MM.1S (cell line): ENCODE measurements at places on chromosomes 3 and 15.

DNA sequence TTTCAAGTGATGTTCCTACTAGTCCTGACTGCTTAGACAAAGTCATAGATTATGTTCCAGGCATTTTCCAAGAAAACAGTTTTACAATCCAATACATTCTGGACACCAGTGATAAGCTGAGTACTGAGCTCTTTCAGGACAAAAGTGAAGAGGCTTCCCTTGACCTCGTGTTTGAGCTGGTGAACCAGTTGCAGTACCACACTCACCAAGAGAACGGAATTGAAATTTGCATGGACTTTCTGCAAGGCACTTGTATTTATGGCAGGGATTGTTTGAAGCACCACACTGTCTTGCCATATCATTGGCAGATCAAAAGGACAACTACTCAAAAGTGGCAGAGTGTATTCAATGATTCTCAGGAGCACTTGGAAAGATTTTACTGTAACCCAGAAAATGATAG lies 3.8 kb downstream of the TIPARP start:
- no peak for DNase-seq

DNA sequence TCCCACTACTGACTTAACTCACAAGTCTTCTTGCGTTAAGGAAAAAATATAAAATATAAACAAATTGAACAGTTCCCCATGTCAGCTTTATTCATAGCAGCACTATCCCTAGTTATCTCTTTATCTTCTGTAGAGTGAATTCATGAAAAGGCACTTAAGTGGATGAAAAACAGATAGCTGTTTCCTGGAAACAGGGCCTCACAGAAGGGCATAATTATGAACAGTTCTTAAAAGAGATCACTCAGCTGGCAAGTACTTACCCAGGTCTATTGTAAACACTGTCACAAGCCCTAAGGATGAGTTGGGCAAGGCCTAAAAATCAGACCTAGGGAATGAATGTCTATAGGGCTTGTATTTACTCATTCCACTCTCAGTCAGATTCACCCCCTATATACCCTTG lies 10.7 kb downstream of the MB21D2 start:
- DNase-seq: no peak

DNA sequence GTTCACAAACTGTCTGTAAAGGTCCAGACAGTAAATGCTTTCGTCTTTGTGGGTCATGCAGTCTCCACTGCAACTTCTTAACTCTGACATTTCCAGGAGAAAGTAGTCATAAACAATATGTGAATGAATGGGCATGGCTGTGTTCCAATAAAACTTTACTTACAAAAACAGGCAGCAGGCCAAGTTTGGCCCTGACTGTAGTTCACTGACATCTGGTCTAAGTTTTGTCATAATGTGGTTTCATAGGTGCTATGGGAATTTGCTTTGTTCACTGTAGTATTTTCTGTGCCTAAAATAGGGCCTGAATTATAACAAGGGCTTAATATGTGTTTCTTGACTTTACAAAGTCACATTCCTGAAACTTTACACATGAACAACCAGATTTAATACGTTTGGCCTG lies 186.0 kb upstream of the KBTBD8 start:
- peak; percentile 46 for DNase-seq

DNA sequence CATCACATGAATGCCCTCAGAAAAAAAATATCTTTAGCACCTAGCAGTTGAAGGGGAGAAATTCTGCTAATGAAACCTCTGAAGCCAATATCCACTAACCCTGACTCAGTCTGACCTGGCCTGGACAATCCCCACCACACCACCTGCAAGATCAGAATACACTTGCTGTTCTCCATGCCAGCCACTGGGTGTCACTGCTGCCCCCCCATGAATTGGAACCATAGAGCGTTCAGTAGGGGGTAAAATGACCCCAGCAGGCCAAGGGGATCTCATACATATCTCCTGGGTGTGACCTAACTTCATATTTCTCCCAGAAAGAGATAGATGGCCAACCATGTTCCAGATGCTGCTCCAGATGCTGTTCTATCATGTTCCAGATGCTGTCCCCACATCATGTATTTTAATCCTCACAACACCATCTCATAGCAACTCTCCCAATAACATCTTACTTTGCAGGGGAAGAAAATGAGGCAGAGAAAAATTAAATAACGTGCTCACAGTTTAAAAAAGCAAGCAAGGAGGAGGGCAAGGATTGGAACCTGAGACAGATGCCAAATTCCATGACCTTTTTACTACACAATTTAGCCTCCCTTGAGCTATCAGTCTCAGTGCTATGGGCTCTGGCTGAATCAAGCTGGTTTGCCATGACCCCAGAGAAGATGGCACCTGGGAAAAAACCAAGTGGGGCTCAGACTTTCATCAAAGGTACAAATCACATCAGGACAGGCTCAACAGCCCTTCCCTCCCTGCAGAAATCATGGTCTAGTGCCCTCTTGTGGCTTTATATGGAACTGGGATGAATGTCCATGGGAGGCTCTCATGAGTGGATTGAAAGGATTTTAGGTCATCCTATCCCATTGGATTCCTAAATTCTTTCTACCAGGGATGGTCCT lies 12.4 kb downstream of the NTRK3 start:
- peak; percentile 34 for DNase-seq

DNA sequence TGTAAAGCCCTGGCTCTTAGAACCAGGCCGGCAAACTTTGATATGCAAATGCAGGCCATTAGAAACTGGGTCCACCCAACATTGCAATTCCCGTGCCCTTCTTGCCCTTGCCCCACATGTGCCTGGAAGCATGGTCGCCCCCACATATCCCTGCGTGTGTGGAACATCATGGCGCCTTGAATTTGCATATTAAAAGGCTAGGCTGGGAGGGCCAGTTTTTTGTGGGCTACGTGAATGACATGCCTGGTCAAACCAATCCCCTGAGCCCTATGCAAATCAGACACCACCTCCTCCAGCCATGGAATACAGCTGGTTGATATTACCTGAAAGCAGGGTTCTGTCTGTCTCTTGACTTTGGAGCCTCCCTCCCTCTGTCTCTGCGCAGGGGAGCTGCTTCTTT lies 58.7 kb upstream of the ARHGEF26 start:
- no peak for DNase-seq

GRCh38 chr15:77393471-77393840 lies 26.4 kb downstream of the PEAK1 start:
- no peak for DNase-seq

GRCh38 chr3:159950156-159950898 lies 38.3 kb upstream of the IL12A start:
- DNase-seq: no peak

GRCh38 chr3:131602011-131602779 lies 99.4 kb upstream of the MRPL3 start:
- DNase-seq: no peak

DNA sequence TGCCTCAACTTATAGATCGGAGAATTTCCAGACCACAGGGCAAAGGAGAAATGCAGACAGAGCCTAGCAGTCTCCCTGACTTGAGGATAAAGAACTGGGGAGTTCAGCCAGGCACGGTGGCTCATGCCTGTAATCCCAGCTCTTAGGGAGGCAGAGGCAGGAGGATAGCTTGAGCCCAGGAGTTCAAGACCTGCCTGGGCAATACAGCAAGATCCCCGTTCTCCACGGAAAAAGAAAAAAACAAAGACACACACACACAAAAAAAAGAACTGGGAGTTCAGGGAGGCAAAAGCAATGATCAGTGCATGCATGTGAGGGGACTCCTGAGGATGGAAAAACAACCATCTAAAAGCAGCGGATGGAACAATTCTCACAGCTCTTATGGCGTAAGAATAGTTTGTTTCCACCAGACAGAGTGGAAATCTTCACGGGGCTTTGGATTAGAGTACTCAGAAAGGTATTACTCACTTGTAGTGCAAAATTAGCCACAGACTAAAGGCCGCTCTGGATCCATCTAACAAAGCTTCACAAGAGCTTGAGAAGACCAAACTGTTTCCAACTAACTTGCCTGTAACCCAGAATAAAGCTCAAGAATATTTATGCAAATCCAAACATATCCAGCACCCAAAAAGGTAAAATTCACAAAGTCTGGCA lies 16.3 kb downstream of the SEC11A start:
- no peak for DNase-seq

GRCh38 chr3:71961891-71962290 lies 176.9 kb upstream of the PROK2 start:
- no peak for DNase-seq

- peak; percentile 42 for DNase-seq
Observed at GRCh38 chr15:42084465-42085235, 9.7 kb downstream of the PLA2G4D start.

GRCh38 chr3:171481011-171481410 lies 20.8 kb upstream of the TNIK start:
- DNase-seq: no peak

DNA sequence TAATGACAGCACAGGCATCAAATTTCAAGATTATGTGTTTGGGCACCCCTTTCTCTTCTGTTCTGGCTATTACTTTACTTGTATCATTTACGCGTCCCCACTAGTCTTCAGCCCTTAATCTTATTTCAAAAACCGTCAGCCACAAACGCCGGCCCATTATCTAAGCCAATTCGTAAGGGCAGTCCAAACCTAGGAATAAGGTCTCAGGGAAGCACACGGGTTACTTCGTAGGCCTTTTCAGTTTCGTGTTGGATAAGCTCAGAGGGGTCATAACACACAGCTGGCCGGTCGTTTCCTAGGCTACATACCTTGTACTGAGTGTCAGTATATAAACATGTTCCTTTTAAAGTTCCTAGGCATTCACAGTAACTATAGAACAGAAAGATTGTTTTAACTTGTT lies 5.1 kb upstream of the DNAAF4 start:
- DNase-seq: no peak

DNA sequence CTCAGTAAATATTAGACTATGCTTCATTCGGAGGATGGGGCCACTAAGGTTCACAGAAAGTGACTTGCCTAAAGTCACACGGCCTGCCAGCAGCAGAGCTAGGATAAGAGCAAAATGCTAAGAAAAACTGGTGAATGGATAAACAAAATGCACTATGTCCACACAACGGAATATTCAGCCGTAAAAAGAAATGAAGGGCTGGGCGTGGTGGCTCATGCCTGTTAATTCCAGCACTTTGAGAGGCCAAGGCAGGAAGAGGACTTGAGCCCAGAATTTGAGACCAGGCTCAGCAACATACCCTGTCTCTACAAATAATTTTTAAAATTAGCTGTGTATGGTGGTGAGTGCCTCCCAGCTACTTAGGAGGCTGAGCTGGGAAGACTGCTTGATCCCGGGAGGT lies 7.7 kb downstream of the TKT start:
- no peak for DNase-seq

DNA sequence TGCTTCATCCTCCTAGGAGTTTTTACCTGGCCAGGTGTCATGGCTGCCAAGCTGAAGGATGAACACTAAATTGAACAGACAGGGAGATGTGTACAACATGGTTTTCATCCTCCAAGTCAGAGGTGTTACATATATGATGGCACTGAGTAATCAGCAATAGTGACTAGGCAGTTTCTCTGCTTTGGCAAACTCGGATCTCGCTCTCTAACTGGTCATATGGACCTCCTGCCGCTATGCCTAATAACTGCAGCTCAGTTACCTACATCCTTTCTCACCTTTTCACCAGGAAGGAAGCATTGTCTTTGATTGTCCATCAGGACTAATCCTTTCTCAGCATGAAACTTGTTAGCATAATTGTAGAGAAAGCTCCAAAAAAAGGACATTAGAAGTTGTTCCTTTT lies 175.9 kb upstream of the PLSCR5 start:
- no peak for DNase-seq

GRCh38 chr15:76310475-76311099 lies 682 bp downstream of the ETFA start:
- peak; percentile 21 for DNase-seq

DNA sequence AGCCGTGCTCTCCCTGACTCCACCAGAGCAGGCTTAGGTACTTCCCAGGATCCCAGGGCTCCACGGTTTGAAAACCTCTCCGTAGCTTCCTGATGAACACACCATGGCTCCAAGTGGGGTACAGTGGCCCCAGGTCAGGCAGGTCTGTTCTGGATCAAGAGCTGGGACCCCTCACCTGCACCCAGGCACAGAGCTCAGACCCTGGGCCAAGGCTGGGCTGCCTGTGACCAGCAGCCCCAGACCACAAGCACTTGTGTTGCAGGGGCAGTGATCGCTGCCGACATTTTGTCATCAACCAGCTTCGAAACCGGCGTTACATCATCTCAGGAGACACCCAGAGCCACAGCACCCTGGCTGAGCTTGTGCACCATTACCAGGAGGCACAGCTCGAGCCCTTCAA lies 5.3 kb downstream of the SH2D7 start:
- DNase-seq: no peak

DNA sequence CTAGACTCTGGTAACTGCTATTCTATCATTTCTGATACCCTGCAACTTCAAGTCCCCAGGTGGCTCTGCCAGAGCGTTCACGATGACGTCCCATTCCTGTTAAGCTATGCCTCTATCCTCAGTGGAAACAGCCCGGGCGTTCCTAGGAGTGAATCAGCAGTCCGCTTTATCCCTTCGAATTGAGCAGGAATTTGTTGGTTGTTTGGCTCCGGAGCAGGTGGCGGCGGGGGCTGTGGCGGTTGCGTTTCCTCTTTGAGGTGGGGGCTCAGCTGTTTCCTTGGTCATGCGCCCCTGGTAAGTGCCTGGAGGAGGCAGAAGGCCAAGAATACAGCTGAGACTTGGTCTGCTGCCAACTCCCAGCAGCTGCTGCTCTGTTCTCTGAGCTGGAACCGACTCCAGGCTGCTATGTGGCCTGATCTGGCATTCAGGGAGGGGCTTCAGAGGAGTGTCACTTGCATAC lies 25.2 kb downstream of the ARPP21 start:
- DNase-seq: no peak

- no peak for DNase-seq
Observed at GRCh38 chr15:29849218-29849617, 26.9 kb upstream of the TJP1 start.

DNA sequence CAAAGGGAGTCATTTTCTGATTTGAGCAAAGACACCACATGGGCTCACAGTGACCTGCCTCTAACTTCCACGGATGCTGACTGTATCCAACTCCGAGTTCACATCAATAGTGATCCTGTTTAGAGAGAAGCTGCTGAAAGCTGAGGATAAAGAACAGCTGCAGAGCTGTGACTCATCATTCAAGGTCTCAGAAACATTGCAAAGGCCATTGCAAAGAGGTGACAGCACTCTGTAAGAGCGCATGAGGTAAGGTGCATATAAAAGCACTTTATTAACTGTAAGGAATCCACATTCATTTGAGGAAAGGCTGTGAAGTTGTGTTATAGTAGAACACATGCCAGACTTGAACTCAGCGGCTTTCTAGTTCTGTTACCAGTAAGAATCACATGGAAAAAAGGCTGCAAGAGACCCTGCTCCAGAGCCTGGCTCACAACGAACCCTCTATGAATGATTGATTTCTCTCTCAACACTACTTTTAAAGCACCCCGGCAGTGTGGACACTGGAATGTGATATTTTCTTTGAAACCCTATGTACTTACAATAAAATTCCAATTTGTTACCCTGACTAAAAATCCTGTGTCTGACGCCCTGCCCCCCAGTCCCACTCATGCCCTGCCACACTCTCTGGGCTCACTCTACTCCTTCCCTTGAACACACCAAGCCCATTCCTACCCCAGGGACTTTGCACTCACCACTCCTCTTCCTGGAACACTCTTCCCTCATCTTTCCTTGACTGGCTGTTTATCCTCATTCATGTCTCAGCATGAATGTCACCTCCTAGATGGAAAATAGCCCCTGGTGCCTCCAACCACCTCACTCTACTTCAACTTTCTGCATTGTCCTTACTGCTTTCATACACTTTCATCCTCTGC lies 111.2 kb downstream of the LSM3 start:
- no peak for DNase-seq
